NCI-H524 (cell line): ENCODE measurements at places on chromosomes 1 and 21.
A peak's percentile ranks its signal among the peaks of the same experiment; 100 is the strongest.

DNA sequence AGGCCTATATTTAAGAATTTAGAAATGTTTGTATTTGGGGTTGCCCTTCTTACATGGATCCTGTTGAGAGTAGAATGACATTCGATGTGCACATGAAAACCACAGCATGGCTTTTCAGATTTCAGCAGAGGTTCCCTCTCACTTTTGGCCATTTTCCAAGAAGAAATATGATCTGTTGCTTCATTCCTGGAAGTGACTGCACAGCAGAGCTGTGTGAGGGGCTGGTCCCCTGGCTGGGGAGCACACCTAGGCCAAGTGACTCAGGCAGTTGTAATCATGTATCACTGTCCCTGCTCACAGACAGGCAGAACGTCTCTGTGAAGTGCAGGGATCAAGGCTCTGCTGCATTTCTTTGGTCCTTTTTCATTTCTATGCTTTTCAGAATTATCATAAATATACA, 32.3 kb downstream of the AGT start:
- peak; percentile 91 for DNase-seq

GRCh38 chr1:214660900-214661299, 57.9 kb downstream of the CENPF start:
- DNase-seq = no peak

- DNase-seq = no peak
These were observed 73.5 kb upstream of the LRRC7 start for GRCh38 chr1:69494221-69494620.

GRCh38 chr1:210731597-210731996, 402.4 kb downstream of the KCNH1 start:
- DNase-seq = no peak

DNA sequence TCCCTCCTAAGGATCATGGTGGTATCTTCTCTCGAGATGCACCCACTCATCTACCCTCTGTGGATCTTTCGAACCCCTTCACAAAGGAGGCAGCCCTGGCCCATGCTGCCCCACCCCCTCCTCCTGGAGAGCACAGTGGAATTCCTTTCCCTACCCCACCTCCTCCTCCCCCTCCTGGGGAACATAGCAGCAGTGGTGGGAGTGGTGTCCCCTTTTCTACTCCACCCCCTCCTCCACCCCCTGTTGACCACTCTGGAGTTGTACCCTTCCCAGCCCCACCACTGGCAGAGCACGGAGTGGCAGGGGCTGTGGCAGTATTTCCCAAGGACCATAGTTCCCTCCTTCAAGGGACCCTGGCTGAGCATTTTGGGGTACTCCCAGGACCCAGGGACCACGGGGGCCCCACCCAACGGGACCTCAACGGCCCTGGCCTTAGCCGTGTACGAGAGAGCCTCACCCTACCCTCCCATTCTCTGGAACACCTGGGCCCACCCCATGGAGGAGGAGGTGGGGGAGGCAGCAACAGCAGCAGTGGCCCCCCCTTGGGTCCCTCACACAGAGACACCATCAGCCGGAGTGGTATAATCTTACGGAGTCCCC, 14.5 kb upstream of the TARS2 start:
- DNase-seq = no peak

DNA sequence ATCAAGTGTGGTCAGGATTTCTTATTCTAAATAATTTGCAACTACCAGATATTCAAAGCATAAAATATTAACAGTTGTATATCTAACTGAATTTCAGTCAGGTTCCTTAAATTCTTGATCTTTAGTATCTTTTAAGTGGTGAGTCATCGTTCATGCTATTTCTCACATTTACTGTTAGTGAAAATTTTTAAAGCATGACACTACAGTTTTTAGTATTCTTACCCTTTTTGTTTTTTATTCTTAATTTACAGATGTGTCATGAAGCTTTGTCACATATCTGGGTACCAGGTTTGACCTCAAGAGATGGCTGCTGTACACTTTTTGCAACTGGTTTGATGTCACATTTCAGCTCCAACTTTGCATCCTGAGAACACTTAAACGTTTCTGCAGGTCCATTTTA, 12.7 kb downstream of the AKIRIN1 start:
- DNase-seq = no peak

GRCh38 chr1:36520771-36521420, 38.2 kb upstream of the CSF3R start:
- no peak for DNase-seq

DNA sequence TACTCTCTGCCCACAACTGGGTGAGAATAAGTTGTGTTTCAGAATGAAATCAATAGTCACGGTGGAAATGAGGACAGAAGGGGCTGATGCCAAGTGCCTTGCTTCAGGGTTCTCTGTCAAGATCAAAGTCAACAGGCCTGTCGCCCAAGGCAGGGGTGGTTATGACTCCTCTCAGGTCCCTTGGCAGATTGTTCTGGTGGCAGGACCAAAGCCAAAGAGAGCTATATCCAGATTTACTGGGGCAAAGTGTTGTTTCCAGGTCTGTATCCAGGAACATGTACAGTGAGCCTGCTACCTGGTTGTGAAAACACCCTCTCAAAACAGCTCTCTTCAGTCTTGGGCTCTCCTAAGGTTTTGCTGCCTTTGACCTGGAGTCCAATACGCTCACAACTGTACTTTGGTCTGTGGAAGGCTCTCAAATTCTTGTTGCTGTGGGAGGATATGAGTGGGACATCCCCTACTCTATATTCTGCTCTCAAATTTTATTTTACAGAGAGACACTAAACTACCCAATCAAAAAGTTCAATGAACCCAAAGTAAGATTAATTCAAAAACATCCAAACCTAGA, 175.1 kb upstream of the ETV3 start:
- no peak for DNase-seq

DNA sequence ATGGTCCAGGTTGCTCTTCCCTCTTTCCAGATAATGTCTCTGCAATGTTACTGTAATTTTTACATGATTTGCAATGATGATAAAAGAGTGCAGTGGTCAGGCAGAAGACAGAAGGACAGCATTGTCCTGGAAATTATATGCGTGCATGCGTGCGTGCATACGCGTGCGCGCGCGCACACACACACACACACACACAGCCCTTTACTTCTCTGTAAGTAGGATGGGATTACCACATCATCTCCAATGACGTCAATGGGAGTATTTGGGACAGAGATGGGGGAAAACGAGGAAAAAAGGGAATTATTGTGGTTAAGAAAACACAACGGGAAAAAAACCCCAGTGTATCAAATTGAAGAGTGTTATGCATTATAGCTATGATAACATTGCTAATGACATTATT, 99.7 kb downstream of the SPAG17 start:
- no peak for DNase-seq

DNA sequence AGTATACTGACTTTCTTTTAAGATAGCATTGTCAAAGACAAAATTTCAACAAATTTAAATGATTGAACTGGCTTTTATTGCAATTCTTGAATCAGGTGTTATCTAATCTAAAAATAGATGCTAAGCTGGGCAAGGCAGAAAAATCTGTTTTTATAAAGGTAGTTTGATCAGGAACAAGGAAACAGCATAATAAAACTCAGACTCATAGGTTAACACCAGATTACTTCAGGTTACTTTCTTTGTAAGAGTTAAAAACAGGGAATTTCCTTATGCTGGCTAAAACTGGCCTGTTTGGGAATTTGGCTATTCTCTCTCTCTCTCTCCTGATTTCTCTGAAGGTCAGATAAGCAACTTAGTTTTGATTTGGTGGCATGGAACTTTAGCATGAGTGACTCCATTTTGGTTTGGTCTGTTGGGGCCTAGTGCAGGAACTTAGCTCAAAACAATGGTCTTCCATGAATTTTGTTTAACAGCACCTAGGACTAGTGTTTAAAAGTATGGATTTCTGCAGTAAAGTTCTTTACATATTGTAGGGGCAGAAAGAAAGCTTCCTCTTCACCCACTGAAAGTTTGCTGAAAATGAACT, 24.2 kb upstream of the IVNS1ABP start:
- DNase-seq = no peak

GRCh38 chr1:66968574-66968973, 43.8 kb downstream of the MIER1 start:
- DNase-seq = no peak

DNA sequence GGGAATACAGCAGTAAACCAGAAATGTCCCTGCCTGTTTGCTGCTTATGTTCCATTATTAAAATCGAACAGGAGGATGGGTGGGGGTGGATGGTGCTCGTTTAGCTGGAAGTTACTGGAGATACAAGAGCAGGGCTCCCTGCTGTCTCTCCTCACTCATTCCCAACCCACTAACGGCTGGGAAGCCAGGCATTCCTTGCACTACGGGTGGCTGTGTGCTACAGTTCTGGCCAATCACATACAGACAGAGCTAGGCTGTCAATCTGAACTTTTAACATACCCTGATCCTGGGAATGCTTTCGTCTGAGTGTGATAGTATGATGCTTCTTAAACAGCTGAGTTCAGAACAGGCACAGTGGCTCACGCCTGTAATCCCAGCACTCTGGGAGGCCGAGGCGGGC, 7.0 kb downstream of the SIPA1L2 start:
- no peak for DNase-seq

GRCh38 chr21:35436899-35437298, 387.8 kb upstream of the RUNX1 start:
- DNase-seq = no peak

GRCh38 chr1:54070171-54070837, 16.9 kb downstream of the TCEANC2 start:
- peak; percentile 45 for DNase-seq

GRCh38 chr1:191541758-191542157, 616.5 kb upstream of the RGS18 start:
- DNase-seq = peak; percentile 21

- no peak for DNase-seq
These were observed 808 bp downstream of the C1orf116 start for GRCh38 chr1:207031632-207032264.

- peak; percentile 3 for DNase-seq
These were observed 5.4 kb downstream of the VPS45 start for GRCh38 chr1:150072959-150073358.

GRCh38 chr1:3880429-3881192, 19.5 kb downstream of the C1orf174 start:
- DNase-seq = no peak

DNA sequence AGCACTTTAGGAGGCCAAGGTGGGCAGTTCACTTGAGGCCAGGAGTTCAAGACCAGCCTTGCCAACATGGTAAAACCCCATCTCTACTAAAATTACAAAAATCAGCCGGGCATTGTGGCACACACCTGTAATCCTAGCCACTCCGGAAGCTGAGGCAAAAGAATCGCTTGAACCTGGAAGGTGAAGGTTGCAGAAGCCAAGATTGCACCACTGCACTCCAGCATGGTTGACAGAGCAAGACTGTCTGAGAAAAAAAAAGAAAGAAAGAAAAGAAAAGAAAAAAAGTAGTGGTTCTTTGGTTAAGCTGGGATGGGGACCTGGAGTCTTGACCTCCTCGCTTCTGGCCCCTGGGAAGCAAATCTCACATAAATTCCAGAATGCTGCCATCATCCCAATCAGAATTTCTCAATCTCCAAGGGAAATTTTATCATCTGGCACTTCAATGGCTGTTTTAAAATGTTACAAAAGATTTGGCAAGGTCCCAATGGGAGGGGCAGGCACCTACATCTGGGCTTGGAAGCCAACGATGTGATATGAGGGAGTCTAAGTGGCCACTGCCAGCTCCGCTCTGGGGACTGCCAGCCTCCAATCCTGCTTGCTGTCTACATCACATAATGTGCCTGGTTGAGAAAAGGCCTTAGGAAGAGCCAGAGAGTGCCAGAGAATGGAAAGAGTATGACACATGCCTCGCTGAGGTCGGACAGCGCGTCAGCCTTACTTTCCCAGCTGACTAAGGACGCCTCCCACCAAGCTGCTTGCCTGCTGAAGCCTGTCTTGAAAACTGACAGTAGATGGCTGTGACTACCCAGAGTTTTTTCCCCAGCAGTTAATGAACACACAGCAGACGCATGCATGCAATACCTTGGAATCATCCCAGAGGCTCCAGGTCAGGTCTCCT, 42.1 kb upstream of the SRP9 start:
- peak; percentile 83 for DNase-seq

DNA sequence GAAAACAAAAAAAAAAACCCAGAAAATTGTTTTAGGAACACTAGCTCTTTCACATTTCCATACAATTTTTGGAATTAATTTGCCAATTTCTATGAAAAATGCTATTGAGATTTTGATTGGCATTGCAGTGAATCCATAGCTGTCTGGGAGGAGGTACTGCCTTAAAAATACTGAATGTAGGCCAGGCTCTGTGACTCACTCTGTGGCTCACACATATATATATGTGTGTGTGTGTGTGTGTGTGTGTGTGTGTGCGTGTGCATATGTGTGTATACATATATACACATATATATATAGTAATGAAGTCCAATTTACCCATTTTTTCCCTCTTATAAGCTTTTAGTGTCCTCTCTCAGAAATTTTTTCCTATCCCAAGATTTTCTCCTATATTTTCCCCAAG, 214.2 kb upstream of the DMRTA2 start:
- no peak for DNase-seq

DNA sequence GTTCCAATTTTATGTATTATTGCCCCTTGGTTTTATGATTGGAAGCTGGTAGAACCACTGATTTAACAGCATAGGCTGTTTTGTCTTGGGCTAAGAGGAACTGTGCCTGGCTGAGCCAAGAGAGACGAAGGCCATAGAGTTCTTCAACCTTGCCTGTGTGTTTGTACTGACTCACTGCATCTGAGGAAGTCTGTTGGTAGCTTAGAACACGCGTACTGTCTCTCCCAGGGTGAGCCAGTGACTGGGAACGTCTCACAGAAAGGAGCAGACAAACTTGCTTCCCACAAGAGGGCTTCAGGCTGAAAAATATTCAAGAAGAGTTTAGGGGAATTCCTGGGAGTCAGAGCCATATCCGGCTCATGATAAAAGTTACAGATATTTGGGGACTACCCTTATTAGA, 14.9 kb downstream of the TMEM51 start:
- no peak for DNase-seq

GRCh38 chr1:227773558-227773957, 38.3 kb downstream of the SNAP47 start:
- no peak for DNase-seq

GRCh38 chr1:45246760-45247159, 40.4 kb upstream of the ZSWIM5 start:
- no peak for DNase-seq

GRCh38 chr1:245585252-245585959, 430.6 kb downstream of the KIF26B start:
- DNase-seq = no peak

GRCh38 chr1:100713626-100714025, 5.9 kb upstream of the VCAM1 start:
- DNase-seq = no peak

DNA sequence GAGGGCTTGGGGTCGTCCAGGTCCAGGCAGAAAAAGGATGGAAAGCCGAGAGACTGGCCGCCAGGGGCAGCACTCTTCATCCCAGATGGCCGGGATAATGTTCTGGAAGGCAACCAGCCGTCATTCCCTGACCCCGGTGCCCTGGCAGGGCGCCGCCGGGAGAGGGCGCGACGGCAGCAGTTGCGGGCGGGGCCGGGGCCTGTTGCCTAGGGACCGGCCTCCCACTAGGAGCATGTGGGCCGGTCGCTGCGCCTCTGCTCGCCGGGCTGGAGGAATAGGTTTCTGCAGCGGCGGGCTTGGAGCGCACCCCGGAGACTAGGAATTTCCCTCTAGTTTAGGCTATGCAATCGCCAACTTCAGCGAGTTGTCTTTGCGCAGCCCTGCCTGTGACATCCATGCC, 11.0 kb downstream of the DMRTB1 start:
- peak; percentile 75 for DNase-seq

- peak; percentile 20 for DNase-seq
These were observed 37.0 kb downstream of the LRIG2 start for GRCh38 chr1:113109908-113110554.

GRCh38 chr1:2322065-2322571, 69.2 kb downstream of the MORN1 start:
- no peak for DNase-seq
